ENCODE measurements at places on chromosomes 12 and 14.

GRCh38 chr12:78034025-78034424, 203.3 kb downstream of the NAV3 start:
- DNase-seq, result no peak

DNA sequence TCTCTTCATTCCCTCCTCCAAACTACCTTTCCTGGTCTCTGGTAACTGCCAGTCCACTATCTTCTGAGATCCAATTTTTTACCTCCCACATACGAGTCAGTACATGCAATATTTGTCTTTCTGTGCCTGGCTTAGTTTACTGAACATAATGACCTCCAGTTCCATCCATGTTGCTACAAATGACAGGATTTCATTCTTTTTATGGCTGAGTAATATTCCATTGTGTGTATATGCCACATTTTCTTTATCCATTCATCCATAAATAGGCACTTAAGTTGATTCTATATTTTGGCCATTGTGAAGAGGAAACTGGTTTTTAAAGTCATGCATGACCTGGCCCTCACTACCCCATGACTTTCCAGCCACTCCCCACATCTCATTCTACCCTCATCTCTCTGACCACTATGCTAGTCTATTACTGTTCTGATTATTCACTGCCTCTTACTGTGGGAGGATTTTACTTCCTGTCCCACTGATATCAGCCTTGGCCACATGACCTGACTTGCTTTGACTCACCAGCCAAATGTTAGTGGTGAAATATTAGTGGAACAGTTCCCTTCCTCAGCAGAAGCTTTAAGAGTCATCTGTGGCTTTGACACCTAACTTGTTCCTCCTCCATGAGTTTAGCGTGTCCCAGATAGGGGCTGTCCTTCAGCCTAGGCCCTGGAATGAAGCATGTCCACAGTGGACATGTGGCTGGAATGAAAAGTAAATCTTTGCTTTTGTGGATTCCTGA, 52.2 kb downstream of the GOLGA5 start:
- no peak for DNase-seq

DNA sequence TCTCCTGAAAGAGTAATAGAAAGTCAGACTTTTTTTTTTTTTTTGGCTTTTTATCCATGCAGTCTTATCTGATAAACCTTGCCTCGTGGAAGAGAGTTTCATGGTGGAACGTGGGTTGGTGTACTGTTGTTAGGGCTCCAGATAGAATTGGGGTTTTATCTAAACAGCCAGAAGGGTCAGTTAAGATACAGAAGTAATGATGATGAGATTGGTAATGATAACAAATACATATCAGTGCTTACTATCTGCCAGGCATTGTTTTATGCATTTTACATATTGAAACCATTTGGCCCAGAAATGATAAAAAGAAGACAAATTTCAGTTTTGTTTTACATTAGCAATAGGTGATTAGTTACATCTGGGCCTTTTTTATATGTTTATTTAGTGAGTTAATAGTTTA, 372.8 kb upstream of the PRICKLE1 start:
- no peak for DNase-seq

GRCh38 chr12:124022161-124022560, 49.1 kb downstream of the ZNF664 start:
- DNase-seq, result no peak

DNA sequence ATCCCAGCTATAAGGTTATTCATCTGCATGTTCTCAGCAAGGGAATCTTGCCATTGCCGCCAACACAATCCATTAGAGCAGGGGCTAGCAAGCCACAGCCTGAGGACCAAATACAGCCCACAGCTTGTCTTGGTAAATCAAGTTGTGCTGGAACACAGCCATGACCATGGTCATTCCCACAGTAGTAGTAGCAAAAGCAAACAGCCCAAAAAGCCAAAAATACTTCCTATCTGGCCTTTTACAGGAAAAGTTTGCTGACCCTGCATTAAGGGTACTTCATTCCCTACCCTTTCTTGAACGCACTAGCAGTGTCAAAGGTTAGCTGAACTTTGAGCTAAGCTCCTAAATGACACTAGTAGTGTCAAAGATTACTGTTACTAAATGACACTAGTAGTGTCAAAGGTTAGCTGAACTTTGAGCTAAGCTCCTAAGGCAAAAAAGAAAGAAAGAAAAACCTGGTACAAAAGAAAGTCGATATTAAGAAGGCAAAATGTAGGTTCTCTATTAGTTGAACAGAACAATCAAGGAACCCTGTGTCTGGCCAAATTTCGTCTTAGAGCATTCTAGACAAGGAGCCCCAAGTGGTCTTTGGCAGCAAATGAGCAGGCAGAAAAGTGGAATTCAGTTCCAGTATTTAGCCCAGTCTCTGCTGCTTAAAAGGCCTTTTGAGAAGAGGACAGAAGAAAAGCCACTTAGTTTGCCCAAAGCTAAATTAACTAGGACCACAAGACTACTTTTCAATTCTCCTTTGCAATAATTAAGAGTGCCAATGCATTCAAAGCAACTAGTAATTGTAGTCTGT, 67.7 kb downstream of the NT5DC3 start:
- DNase-seq, result no peak
